ENCODE measurements at places on chromosomes 7 and 10. TPM values are rescaled to one million over a fixed set of nuclear protein-coding genes. Genes with fewer than 3 reads are reported as not detected.

C7orf57 gene
- not detected for total RNA-seq

KLF14 gene
- not detected for total RNA-seq

GRCh38 chr10:102775201-102775934 lies 31.6 kb downstream of the WBP1L start:
- no peak overlapping the region for H3K4me3 ChIP-seq
- H3K27me3 ChIP-seq, result no peaks in the 10 kb centered on the region
- H3K27ac ChIP-seq, result peak overlapping the region; percentile 98
- peak; percentile 45 for DNase-seq

ANK3 gene
- total RNA-seq, result 5.4 TPM

DNA sequence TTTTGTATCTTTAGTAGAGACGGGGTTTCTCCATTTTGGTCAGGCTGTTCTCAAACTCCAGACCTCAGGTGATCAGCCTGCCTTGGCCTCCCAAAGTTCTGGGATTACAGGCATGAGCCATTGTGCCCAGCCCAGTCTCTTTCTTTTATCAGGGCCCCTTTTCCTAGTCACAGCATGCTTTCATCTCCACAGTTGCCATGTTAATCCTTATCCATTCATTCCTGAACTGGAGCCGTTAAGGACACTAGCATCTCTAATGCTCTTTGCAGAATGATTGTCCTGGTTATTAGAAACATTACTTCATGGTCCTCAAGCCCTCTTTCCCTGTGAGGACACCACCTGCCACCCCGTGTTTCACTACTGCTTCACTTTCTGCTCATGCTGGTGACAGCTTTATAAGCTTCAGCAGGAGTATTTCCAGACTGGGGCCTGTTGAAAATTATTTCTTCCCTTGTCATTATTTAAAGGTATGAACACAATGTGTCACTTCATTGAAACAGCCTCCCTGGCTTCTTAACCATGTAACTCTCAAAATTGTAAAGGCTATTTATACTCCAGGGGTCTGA lies 313.9 kb downstream of the BMPER start:
- no peaks in the 10 kb centered on the region for H3K4me1 ChIP-seq
- H3K27ac ChIP-seq, result no peak overlapping the region
- H3K4me3 ChIP-seq, result no peak overlapping the region
- H3K36me3 ChIP-seq, result no peaks in the 10 kb centered on the region
- DNase-seq, result no peak
- no peaks in the 10 kb centered on the region for H3K27me3 ChIP-seq

GRCh38 chr7:121275204-121275603 lies 53.6 kb upstream of the WNT16 start:
- H3K27me3 ChIP-seq, result no peaks in the 10 kb centered on the region
- no peak overlapping the region for H3K4me3 ChIP-seq
- no peaks in the 10 kb centered on the region for H3K4me1 ChIP-seq
- H3K36me3 ChIP-seq, result no peaks in the 10 kb centered on the region
- DNase-seq, result no peak
- H3K27ac ChIP-seq, result no peak overlapping the region

DNA sequence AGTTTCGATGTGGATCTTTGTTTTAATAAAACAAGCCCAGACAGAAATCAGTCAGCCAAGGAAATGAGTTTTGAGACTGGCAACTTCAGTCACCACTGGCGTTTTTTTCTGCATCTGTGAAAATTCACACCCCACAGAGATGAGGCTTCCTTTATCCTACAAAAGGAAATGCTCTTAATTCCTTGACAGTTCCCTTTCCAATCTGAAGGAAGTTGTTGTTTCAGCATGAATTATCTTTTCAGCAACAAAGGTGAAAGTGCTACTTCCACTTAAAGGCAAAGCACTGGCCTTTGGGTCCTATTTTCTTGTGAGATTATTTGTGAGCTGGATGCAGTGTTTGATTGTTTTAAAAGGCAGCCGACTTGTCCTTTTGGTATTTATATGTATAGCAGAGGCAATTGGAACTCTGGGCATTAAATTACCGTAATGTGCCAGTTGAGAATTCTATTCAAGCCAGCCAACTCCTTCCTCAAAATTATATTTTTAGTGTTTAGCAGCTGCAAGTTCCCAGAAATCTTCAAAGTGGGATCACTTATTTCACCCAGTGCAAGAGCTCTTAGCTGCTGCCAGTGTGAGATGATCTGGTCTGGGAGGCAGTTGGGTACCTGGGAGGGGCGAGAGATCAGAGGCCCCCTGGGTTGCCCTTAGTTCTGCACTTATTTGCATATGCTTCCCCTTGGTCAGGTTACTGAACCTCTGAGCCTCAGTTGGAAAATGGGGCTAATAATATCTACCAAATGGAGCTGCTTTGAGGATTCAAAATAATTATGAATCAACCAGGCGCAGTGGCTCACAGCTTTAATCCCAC lies 427.1 kb downstream of the GALNT17 start:
- no peak overlapping the region for H3K4me3 ChIP-seq
- DNase-seq, result no peak
- H3K27ac ChIP-seq, result no peak overlapping the region
- no peaks in the 10 kb centered on the region for H3K27me3 ChIP-seq

DNA sequence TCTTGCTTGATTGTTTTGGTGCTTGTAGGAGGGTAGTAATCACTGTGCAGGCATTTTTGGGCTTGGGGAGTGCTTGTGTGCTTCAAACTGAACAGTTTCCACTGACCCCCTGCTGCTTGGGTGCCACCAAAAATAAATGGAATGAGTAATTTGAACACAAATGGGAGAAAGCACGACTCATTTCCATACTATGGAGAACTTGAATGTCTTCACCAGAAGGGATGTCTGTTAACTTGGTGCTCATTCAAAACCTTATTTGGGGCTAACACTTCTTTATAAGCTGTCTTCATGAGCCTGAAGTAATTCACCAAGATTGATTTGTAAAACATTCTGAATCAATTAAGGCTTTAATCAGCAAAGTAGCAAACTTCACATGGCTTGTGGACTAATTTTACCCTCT lies 560.3 kb downstream of the SDK1 start:
- no peak for DNase-seq
- no peak overlapping the region for H3K4me3 ChIP-seq
- no peaks in the 10 kb centered on the region for H3K36me3 ChIP-seq
- H3K27me3 ChIP-seq, result no peaks in the 10 kb centered on the region
- no peaks in the 10 kb centered on the region for H3K4me1 ChIP-seq

HMX2 gene
- total RNA-seq, result not detected

GRCh38 chr10:72913287-72913686 lies 19.7 kb downstream of the OIT3 start:
- no peaks in the 10 kb centered on the region for H3K27me3 ChIP-seq
- no peaks in the 10 kb centered on the region for H3K36me3 ChIP-seq
- no peak overlapping the region for H3K4me3 ChIP-seq
- no peak overlapping the region for H3K27ac ChIP-seq
- no peak for DNase-seq
- H3K4me1 ChIP-seq, result no peaks in the 10 kb centered on the region

GRCh38 chr7:105202616-105203015 lies 186.1 kb downstream of the SRPK2 start:
- DNase-seq, result peak; percentile 57
- H3K27me3 ChIP-seq, result no peaks in the 10 kb centered on the region
- no peaks in the 10 kb centered on the region for H3K4me1 ChIP-seq
- no peak overlapping the region for H3K27ac ChIP-seq
- H3K36me3 ChIP-seq, result no peaks in the 10 kb centered on the region

GRCh38 chr10:60896810-60897209 lies 47.2 kb downstream of the RHOBTB1 start:
- no peak overlapping the region for H3K27ac ChIP-seq
- no peak for DNase-seq
- H3K4me3 ChIP-seq, result no peak overlapping the region
- peaks cover 3% of the 10 kb centered on the region for H3K4me1 ChIP-seq
- H3K27me3 ChIP-seq, result no peaks in the 10 kb centered on the region
- H3K36me3 ChIP-seq, result no peaks in the 10 kb centered on the region

DNA sequence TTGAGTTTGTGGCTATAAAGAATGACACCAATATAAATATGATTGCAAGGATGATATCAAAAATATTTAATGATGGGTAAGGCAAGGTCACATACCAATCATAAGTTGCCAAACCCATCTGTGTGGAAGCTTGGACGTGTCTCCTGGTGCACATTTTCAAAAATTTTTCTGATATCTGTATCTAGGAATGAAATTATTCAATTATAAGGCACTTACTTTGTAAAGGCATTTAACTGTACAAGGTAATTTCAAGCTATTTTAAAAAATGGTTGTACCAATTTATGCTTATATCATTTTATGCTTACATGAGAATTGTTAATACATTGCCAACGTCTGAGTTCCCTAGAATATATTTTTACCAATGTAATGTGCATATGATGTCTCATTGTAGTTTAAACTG lies 306.4 kb upstream of the CACNA2D1 start:
- H3K4me1 ChIP-seq, result no peaks in the 10 kb centered on the region
- H3K27ac ChIP-seq, result no peak overlapping the region
- H3K4me3 ChIP-seq, result no peak overlapping the region
- DNase-seq, result no peak
- H3K36me3 ChIP-seq, result no peaks in the 10 kb centered on the region

PNLIPRP2 gene
- not detected for total RNA-seq

DNA sequence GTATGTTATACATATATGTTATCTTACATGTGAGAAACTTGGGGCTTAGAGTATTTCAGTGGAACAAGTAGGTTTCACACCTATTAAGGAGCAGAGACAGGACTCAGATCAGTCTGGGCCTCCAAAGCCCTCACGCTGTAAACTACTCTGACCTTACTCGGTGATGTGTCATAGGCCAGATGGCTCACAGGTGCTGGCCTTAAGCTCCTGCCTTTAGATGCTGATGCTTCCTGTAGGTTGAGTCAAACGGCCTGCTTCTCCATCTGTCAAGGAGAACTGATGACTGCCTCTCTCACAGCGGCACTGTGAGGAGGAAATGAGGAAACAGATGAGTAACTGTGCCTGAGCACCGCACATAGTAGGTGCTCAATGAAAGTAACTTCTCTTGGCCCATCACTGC lies 312.6 kb upstream of the COBL start:
- no peaks in the 10 kb centered on the region for H3K27me3 ChIP-seq
- no peak overlapping the region for H3K27ac ChIP-seq
- H3K4me1 ChIP-seq, result no peaks in the 10 kb centered on the region
- no peak overlapping the region for H3K4me3 ChIP-seq

ZNF503 gene
- 2.7 TPM for total RNA-seq

- H3K4me3 ChIP-seq, result no peak overlapping the region
- no peak for DNase-seq
- H3K4me1 ChIP-seq, result no peaks in the 10 kb centered on the region
- peaks cover 2% of the 10 kb centered on the region for H3K27me3 ChIP-seq
Observed at GRCh38 chr10:67723601-67724000, 27.6 kb upstream of the CTNNA3 start.

TMEM229A gene
- not detected for total RNA-seq

DNA sequence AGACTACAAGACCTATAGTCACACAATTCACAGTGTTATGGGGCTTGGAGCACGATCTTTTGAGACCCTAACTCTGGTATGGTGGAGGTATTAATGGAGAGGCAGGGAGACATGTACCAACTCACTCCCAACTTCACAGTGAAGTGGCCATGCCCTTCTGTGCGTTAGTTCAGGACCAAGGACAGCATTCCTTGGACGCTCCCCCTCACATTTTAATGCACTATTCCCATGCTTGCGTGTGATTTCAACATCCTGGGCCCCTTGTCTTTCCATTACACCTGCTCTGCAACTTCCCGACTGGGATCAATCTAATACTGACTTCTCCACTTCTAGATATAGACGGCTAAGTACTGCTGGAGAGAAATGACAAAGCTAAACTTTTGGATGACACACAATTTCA lies 72.7 kb downstream of the PLCE1 start:
- H3K4me3 ChIP-seq, result no peak overlapping the region
- H3K27ac ChIP-seq, result no peak overlapping the region
- DNase-seq, result peak; percentile 21
- no peaks in the 10 kb centered on the region for H3K27me3 ChIP-seq

COL26A1 gene
- total RNA-seq, result not detected

DNA sequence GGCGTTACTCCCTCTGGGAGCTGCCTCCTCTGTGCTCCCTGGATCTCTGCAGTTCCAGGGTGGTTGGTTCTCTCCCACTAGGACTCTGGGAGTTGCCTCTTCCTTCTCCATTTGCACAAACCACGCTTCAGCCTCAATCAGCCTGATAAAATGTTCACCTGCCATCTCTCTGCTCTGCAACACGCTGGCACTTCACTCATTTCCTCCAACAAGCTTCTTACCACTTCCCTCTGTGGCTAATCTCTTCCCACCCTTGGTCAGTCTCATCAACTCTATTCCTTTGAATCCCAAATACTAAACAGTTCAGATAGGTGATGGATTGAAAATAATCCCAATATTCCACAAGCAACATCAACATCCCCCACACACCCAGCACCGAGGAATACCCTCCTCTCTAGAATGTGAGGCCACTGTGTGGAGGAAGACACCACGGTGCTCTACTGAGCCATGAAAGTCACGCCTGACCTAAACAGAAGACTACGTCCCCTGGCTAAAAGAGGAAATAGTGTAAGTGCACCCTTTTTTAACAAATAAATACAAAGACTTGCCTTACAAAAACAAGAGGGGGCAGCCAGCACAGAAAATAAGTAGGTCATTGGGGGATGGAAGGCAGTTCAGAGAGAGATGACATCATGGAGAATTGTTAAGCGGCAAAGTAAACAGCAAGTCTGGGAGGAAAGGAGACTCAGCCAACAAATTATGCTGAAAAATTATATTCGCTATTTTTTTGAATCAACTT lies 1.9 kb upstream of the FAM170B start:
- H3K36me3 ChIP-seq, result no peaks in the 10 kb centered on the region
- H3K4me3 ChIP-seq, result no peak overlapping the region
- peaks cover 8% of the 10 kb centered on the region for H3K27me3 ChIP-seq
- DNase-seq, result peak; percentile 13
- no peak overlapping the region for H3K27ac ChIP-seq
- H3K4me1 ChIP-seq, result no peaks in the 10 kb centered on the region

DNA sequence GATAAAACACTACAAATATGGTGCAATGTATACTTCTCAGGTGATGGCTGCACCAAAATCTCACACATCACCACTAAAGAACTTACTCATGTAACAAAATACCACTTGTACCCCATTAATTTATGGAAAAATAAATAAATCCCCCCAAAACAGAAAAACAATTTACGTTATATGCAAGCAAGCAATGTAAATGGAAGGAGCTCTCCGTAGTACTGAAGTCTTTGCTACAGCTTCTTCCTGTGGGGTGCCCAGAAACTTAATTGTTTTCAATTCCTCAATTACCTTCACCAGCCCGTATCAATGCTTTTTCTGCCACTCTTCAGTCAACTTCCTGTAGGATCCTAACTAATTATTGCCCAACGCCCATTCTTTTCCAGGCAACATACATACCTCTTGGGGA lies 138.1 kb downstream of the RELN start:
- H3K4me3 ChIP-seq, result no peak overlapping the region
- H3K36me3 ChIP-seq, result no peaks in the 10 kb centered on the region
- H3K27me3 ChIP-seq, result no peaks in the 10 kb centered on the region
- H3K27ac ChIP-seq, result no peak overlapping the region
- no peaks in the 10 kb centered on the region for H3K4me1 ChIP-seq

TMEM130 gene
- total RNA-seq, result not detected

GPRIN2 gene
- not detected for total RNA-seq

GRCh38 chr10:132707776-132708171 lies 78.2 kb downstream of the NKX6-2 start:
- H3K4me1 ChIP-seq, result no peaks in the 10 kb centered on the region
- no peak overlapping the region for H3K4me3 ChIP-seq
- H3K36me3 ChIP-seq, result no peaks in the 10 kb centered on the region
- no peak overlapping the region for H3K27ac ChIP-seq
- no peak for DNase-seq

NPY4R gene
- total RNA-seq, result not detected

LMBR1 gene
- total RNA-seq, result 72.9 TPM

GRCh38 chr7:50207251-50207564 lies 97.3 kb upstream of the IKZF1 start:
- H3K36me3 ChIP-seq, result no peaks in the 10 kb centered on the region
- no peak for DNase-seq
- H3K27ac ChIP-seq, result no peak overlapping the region
- H3K4me1 ChIP-seq, result no peaks in the 10 kb centered on the region
- H3K27me3 ChIP-seq, result no peaks in the 10 kb centered on the region
